ENCODE measurements at places on chromosomes 4 and X. TPM values are rescaled to one million over a fixed set of nuclear protein-coding genes. Genes with fewer than 3 reads are reported as not detected.

The GABRG1 gene
- total RNA-seq = not detected

The TMEM144 gene
- 2.5 TPM for total RNA-seq

The RHOXF2 gene
- total RNA-seq = 0.29 TPM

The GPR50 gene
- not detected for total RNA-seq

The SMR3B gene
- not detected for total RNA-seq

The S100G gene
- not detected for total RNA-seq

The PAGE5 gene
- total RNA-seq = 41.0 TPM

The PPP2R2C gene
- total RNA-seq = 0.10 TPM

The FGF5 gene
- total RNA-seq = 5.4 TPM

The FHDC1 gene
- 0.49 TPM for total RNA-seq

The CCDC149 gene
- total RNA-seq = 4.1 TPM

The MND1 gene
- total RNA-seq = 36.0 TPM

The GRIA2 gene
- not detected for total RNA-seq

The TMEM154 gene
- 0.60 TPM for total RNA-seq

All from RPMI7951 (cell line).